NCI-H187 (cell line): ENCODE measurements at places on chromosomes 7 and 10.

DNA sequence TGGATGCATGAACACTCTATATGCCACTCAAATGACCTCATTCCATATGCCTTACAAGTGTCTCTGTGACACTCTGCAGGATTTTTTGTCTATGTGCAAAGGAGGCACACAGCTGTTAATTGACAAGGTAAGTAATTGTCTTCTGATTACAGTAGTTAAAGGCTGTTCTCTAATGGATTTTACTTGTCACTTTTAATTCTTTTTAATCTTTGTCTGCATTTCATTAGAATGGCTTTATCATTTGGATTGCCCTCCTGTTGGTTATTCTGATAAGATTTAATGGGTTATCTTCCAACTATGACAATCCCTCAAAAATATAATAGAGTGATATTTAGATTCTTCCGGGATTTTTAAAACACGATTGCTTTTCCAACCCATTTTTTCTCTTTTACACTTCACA, 290.0 kb upstream of the TEX47 start:
- no peak for DNase-seq

- DNase-seq = no peak
These were observed 71.6 kb downstream of the PTPRE start for GRCh38 chr10:127978481-127978880.

- DNase-seq = no peak
These were observed 97.2 kb upstream of the CARD11 start for GRCh38 chr7:3140834-3141233.

GRCh38 chr10:22816298-22816653, 101.9 kb upstream of the PIP4K2A start:
- no peak for DNase-seq

DNA sequence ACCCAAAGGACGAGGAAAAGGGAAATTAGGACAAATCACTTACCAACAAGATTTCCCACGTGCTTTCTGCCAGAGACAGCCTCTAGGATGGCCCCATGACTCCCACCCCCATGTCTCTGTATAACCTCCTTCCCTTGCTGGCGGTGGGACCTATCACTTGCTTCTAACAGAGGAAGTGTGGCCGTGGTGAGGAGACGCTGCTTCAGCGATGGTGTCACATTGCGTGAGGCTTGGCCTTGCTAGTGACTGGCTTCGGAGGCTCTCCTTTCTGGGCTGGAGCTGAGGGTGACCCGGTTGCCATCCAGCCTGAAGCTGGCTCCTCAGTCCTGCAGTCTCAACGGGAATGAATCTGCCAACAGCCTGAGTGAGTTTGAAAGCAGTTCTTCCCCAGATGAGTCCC, 123.7 kb downstream of the ANLN start:
- no peak for DNase-seq

GRCh38 chr7:30835396-30835915, 64.2 kb downstream of the MINDY4 start:
- DNase-seq = no peak

GRCh38 chr10:96138102-96138501, 8.0 kb downstream of the ZNF518A start:
- DNase-seq = no peak

DNA sequence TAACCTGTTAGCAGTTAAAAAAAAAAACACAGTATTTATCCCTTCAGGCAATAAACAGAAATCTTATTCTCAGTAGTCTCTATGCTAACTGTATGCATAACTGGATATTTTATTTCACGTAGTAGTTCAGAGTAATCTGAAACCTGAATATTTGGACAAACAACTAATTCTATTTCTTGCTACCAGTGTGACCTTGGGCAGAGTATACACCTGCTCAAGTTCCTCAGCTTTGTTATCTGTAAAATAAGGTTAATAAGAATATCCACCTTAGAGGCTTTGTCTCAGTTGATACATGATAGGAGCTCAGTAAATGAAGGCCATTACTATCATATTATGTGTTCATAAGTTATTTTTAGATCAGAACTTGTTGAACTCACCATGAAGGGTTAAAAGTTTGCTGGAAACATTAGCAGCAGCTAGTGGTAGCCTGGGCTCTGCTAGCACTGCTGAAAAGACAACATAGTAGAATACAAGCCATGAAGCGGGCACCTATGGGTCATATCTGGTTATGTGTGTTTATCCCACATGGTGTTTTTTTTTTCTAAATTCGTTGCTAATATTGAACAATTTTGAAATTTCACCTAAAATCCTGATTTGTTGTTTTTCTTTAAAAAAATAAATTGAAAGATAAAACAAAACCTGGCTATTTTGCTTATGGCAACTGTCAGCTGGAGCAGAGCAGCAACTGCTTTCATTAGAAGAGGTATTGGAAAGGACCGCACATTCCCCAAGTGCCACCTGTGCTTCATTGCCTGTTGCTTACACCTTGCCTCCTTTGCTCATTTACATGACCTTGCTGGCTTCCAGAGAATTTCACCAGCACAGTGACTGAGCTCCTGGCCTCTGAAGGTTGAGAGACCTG, 303.0 kb downstream of the PRKG1 start:
- DNase-seq = no peak

DNA sequence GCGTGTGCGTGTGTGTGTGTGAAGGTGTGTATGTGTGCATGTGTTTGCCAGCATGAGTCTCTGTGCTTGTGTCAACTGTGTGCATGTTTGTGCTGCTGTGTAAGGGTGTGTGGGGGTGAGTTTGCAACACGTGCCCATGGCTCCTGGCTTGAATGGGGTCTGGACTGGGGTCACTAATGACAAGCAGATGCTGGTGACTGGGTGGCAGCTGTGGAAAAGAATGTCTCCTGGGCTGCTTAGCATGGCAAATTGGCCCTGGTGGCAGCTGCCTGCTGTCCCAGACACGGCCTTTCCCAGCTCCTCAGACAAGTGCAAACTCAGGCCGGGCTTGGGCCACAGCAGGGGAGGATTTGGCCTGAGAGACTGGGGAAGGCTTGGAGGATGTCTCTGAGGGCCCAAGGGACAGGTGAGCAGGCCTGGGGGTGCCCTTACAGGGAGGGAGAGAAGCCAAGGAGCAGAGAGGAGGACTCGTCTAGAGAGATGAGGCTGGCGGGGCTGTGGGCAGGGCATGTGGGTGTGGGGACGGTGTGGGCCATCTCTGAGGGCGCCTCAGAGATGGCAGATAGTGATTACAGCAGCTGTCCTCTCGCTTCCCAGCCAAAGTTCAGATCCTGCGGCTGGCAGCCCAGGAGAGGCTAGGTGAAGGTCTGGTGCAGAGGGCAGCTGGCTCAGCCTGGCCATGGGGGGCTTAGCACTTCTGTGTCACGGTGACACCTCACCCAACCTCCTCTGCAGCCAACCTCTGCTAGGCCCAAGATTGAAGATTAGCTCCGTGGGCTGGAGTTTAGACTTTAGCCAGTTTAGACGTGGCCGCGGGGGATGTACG, 1.5 kb downstream of the AQP1 start:
- no peak for DNase-seq

GRCh38 chr7:47453093-47454061, 128.5 kb downstream of the TNS3 start:
- DNase-seq = no peak

- DNase-seq = no peak
These were observed 13.4 kb upstream of the EPHA1 start for GRCh38 chr7:143422033-143422432.

GRCh38 chr10:93680412-93681047, 21.9 kb downstream of the FRA10AC1 start:
- DNase-seq = no peak

DNA sequence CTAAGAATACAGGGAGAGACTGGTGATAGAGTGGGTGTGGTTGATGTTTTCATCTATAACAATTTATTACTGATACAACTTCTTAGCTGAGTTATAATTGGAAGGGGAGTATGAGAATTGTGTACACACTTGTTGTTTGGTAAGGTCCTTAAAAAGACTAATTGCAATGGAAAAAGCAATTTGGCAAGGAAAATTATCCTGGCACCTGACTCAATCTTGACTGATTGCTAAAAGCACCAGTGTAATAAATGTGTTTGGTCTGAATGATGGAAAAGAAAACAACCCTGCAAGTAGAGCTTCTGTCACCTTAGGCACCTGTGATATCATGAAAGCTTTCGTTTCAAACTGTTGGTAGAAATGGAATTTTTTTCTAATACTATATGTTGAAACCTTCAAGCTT, 6.7 kb upstream of the GSDME start:
- no peak for DNase-seq

- no peak for DNase-seq
These were observed 112.5 kb downstream of the KMT2E start for GRCh38 chr7:105126436-105126975.

GRCh38 chr7:27344471-27344870, 101.9 kb downstream of the EVX1 start:
- DNase-seq = no peak

DNA sequence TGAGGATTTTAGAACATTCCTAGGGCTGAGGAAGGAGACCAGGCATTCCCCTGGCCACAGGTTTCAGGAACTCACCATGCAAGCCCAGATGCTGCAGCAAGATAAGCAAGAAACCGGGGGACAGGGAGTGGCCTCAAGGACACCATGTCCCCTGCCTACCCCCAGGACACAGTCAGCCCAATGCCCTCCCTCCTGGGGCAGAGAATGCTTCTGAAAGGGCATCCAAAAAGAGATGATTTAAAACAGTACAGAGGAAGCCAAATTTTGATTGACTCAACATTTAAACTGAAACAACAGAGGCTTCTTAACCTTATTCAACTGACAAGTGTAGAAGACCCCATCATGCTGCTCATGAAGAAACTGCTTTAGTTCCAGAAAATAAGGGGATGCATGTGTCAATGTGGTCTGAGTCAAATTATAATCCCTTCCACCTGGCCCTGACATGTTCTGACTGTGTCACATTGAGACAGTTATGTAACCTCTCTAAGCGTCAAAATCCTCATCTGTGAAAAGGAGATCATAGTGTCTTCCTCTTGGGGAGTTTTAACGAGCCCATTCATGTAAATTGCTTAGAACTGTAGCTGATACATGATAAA, 60.0 kb downstream of the ICA1 start:
- DNase-seq = no peak

DNA sequence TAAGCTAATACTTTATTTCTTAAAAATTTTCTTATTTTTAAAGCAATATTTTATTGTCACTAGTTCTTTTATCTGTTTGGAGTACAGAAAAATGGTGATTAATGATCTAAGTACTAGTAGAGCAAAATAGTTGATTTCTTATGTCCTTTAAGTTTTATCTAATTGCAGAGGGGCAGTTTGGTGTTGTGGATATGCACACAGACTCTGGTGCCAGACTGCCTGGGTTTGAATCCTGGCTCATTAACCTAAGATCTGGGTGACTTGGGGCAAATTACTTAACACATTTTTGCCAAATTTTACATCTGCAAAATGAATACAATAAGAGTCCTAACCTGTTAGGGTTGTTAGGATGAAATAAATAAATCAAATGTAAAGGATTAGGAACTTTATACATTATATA, 10.7 kb upstream of the PRPS1L1 start:
- no peak for DNase-seq
